GM23248 (cell line): ENCODE measurements at places on chromosomes 11 and 22.

DNA sequence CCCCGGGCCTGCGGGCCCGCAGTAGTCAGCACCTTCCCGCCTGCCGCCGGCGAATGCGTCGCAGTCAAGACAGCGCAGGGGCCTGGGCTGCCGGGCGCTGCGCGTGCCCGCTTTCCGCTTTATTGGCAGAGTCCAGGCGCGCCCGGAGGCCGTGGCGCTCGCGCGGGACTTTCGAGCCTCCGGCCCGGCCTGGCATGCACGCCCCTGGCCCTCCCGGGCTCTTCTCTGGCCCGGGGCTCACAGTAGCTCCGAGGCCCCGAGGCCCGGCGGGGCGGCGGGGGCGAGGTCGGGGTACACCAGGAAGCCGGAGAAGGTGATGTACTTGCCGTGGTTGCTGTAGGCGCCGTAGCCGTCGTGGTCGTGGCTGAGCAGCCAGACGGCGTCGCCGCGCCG, 3.1 kb downstream of the FAM180B start:
- DNase-seq = no peak

DNA sequence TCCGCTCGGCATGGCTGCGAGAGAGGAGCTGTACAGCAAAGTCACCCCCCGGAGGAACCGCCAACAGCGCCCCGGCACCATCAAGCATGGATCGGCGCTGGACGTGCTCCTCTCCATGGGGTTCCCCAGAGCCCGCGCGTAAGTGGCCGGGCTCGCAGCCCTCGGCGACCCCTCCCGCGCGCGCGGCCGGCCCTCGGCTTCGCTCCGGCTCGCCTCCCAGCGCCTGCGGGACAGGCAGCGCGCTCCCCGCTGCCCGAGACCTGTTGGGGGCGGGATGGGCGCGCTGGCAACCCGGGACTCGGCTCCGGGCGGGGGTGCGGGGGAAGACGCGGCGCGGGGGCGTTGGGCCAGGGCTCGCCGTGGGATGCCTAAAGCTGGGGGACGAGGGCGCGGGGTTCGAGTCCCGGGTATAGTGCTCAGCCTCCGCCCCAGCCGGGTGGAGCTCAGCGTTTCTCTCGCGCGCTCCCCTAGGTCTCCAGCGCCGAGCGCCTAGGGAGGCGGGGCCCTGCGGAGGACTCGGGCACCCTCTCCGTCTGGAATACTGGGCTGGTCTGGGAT, 630 bp downstream of the UBASH3B start:
- DNase-seq = peak; percentile 88

GRCh38 chr11:75969626-75970308, 154.8 kb downstream of the UVRAG start:
- DNase-seq = peak; percentile 98

DNA sequence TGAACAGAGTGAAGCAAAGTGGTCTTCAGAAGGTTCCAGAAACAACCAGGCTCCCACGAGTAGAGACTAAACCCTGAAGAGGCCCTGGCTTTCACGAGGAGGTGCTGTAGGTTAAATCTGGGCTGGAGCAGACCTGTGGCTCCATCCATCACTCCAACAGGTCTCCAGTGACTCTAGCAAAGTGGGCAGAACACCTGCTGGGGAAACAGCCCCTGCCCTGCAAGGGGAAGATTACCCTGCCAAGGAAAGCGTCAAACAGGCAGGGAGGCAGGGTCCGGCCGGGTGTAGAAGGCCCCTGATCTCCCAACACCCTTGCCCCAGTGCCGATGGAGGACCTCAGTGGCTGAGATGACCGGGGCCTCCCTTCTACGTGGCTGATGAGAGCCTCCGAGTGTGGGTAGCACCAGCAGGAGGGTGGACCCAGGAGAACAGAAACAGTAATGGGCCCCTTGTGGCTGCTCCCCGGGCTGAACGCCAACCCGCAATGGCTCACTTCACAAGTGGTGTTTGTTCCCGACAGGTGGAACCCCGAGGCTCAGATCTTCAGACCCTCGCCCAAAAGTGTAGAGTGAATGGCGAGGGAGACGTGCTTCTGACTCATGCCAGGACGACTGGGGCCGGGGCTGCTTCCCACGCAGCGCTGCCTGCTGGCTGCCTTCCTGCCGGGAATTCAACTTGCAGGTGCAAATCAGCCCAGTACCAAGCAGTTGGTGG, 112.0 kb downstream of the SHANK2 start:
- no peak for DNase-seq

GRCh38 chr11:120682866-120683265, 171.3 kb downstream of the GRIK4 start:
- DNase-seq = peak; percentile 92

- DNase-seq = peak; percentile 89
Observed at GRCh38 chr22:41217553-41218157, 12.5 kb downstream of the L3MBTL2 start.

GRCh38 chr11:12291313-12291712, 86.1 kb upstream of the PARVA start:
- DNase-seq = no peak

- peak; percentile 77 for DNase-seq
Observed at GRCh38 chr11:78562398-78562797, 12.3 kb downstream of the NARS2 start.
